ENCODE measurements at places on chromosomes 2 and 18. TPM values are rescaled to one million over a fixed set of nuclear protein-coding genes. Genes with fewer than 3 reads are reported as not detected.

Gene EGR4
- total RNA-seq = 0.81 TPM

- no peak for DNase-seq
Measured at GRCh38 chr2:123040506-123040905, 984.6 kb upstream of the CNTNAP5 start.

DNA sequence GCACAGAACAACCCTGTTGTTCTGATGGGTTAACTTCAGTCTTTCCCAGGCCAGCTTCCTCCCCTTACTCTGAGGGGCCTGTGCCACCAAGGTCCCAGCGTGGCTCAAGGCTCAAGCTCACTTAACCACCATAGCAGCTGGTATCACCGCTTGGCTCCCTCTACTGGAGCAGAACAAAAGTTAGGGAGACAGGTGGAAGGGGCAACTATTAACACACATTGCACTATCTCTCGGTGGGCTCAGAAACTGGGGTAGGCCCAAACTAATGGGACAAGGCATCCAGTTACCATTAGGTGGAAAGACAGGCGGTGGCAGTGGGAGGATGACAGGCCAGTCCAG lies 88.7 kb upstream of the ATL2 start:
- DNase-seq = peak; percentile 63

DNA sequence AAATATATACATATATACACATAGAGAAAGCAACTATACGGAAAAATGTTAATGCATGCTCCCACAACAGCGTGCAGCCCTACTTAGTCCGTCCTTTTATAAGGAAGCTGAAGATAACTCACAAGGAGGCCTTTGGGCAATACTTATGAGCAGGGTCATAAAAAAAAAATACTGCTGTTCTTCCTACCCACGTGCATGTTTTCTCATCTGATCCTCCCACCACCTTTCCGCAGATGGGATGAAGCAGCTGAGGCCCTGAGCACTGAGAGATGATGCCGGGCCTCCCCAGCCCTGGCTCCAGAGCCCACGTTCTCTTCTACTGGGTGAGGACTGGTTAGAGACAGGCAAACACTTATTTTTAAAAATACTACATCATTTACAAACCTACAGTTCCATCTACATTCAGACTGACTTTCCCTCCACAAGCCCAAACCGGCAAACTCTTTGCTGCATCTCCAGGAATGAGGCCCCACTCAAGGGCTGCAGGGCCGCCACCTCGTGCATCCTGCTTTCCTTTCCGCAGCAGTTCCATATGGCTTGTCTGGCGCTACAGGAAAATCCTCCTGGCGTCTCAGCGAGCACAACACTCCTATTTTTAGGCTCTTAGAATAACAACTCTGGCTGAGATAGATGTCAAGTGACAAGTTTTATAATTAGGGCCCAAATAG lies 41.6 kb downstream of the TBC1D8 start:
- DNase-seq = no peak
